ENCODE measurements at places on chromosomes 2 and 18. TPM values are rescaled to one million over a fixed set of nuclear protein-coding genes. Genes with fewer than 3 reads are reported as not detected.

Gene RAD51AP2
- 0.01 TPM for polyA plus RNA-seq

- DNase-seq: no peak
These were observed 68.0 kb downstream of the MYCN start for GRCh38 chr2:16008331-16008850.

DNA sequence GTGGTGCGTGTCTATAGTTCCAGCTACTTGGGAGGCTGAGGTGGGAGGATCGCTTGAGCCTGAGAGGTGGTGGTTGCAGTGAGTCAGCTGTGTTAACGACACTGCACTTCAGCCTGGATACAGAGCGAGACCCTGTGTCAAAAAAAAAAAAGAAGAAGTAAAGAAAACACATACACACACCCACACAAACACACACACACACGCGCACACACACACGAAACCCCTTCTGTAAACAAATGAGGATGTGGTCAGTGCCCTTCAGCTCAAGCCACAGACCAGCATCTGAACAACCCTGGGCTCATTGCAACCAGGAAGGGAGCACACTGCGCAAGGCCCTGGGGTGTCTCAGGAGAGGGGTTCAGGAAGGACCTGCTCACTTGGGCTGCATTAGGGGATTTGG lies 47.9 kb upstream of the KCNF1 start:
- no peak for DNase-seq

DNA sequence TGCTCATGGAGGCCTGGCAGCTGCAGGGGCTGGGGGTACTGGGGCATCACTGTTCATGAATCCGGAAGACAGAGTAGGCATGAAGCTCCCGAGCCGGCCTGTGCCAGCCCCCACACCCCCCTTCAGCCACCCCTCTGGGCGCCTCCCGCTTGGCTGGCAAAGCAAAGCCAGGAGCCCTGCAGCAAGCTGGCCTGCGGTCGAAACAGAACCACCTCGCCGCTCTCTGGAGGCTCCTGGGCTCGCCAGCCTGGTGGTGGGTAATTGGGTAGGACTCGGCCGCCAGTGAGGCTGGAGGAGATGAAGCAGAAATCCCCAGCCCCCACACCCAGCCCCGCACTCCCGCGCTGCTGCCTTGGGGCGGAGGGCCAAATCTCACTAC lies 70.9 kb upstream of the GPC1 start:
- DNase-seq: no peak

Gene ANKRD36
- 5.2 TPM for polyA plus RNA-seq

Gene GKN2
- polyA plus RNA-seq: not detected

DNA sequence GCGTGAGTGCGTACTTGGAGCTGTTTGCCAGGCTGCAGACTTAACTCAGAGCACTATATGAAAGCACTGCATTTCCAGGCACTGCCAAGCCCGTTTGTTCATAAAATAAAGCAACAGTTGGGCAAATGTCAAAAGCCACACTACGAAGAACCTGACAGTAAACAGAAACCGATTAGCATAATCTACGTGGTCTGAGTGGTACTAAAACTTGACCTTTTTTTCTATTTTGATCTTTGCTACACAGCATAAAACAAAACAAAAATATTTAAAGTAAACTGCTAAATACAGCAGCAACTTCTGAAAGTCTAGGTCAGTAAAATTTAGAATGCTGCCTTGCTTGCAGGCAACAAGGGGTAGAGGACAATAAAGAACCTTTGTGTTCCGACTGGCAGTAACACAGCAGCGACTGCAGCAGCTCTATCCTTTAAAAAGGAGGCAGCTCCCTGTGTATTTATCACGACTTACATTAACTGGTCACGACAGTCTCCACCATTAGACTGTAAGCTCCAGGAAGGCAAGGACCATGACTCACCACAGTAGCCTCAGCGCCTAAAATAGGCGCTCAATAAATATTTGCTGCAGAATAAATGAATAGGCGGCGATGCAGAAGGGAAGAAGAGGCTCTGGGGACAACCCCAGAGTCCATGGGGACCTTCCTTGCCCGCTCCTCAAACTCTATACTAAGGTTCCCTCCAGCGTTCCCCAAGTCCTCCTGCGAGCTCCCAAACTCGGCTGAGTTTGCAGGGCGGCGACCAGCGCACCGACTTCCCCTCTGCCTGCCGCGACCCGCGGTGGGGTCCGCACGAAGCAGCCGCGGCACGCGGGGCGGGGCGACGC lies 902 bp downstream of the SS18 start:
- no peak for DNase-seq

Gene GATA6
- 0.28 TPM for polyA plus RNA-seq

Gene TOGARAM2
- polyA plus RNA-seq: not detected

GRCh38 chr2:6442252-6442985 lies 423.3 kb downstream of the CMPK2 start:
- DNase-seq: no peak

DNA sequence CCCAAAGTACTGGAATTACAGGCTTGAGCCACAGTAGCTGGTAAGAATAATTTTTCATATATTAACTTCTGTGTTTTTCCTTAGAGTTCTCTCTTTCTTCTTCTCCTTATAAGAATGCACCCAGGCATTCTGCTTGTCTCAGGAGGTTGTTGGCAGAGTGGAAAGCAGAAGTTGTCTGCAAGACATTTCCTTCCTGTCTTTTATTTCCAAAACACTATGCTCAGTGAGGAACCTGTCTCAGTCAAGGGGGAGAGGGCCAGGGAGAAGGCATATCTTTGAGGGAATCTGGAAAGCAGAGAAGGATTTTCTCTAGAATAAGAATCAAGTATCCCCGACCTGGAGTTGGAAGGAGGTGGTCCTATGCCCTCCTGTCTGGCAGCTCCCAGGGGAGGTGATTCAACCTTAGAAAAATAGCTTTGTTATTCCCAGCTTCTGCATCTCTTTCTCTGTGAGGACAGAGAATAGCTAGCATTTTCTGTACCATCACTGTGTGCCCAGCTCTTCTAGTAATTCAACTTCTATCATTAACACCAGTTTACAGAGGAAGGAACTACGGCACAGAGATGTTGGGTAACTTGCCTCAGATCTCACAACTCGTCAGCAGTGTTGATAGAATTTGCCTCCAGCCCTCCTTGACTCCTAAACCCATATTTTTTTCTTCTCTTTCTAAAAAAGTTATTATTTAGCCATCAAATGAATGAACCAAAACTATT lies 3.8 kb upstream of the LPIN2 start:
- no peak for DNase-seq

Gene STEAP3
- polyA plus RNA-seq: 19.9 TPM

Gene NHEJ1
- polyA plus RNA-seq: 13.1 TPM

Gene AGXT
- not detected for polyA plus RNA-seq

- no peak for DNase-seq
These were observed 32.3 kb downstream of the RALBP1 start for GRCh38 chr18:9507565-9508088.

DNA sequence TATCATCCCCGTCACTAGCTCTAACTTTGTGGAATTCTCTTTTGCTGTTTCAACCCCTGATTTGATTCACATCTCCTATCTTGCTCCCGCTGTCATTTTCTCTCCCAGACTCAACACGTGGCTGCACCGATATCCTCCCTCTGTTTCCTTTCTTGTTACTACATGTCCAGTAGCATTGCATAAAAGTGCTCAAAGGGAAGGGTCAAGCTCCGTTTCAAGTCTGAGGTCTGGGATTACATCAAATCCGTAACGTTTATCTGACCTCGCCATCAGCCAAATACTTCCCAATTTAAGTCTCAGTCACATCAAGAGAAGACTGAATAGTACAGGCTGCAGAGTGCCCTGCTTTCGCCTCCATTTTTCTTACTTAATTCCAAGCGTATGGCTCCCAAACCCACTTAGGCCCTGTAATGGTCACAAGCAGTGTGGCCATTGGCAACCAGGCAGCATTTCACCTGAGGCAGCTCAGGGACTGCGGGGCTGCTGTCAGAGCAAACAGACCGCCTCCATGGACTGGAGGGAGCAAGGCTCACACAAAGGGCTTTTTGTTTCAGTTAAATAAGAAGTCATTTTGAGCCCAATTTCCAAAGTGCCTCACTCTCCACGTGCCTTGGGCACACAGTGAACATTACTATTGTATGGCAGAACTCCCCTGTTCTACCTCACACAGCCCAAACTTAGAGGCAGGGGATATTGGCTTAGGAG lies 217.8 kb downstream of the BCL11A start:
- no peak for DNase-seq

- no peak for DNase-seq
These were observed 81.4 kb downstream of the CELF4 start for GRCh38 chr18:37483984-37484819.

DNA sequence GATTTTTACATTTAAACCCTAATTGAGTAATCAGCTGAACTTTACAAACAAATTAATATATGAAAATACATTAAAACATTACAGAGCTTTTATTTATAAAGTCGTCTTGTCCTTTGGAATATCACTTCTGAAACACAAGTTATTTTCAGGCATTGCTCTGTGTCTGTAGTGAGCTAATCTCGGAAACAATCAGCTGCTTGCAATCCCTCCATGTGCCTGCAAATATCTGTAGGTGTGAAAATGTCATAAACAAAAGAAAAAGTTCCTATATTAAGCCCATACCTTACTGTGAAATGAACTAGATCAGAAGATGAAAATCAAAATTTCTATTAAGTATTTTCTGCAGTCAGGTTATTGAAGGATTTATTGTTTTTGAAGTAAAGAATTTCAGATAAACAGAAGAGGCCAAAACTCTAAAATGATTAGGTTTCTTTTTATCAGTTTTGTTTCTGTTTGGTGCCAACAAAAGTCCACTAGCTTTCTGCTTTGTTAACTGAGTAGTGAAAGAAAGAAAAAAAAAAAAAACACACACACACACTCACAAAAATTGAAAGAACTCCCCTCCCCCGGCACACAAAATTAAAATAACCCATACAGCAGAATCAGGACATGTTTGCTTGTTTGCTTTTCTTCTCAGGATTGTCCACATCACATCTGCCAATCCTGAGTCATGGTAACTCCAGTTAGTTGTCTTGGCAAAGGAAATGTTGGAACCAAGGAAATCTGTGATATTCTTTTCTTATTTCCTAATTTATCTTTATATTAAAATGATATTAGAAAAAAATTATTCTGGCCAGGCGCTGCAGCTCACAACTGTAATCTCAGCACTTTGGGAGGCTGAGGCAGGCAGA lies 627.0 kb upstream of the SLC39A10 start:
- DNase-seq: no peak

GRCh38 chr2:105744909-105745853 lies at the start of gene NCK2:
TSS of gene NCK2 (plus strand) at chr2:105744912. CDS start at chr2:105855064, 110,152 bp downstream.
- no peak for DNase-seq

- DNase-seq: no peak
These were observed 117.5 kb upstream of the TMEM18 start for GRCh38 chr2:794554-795241.

DNA sequence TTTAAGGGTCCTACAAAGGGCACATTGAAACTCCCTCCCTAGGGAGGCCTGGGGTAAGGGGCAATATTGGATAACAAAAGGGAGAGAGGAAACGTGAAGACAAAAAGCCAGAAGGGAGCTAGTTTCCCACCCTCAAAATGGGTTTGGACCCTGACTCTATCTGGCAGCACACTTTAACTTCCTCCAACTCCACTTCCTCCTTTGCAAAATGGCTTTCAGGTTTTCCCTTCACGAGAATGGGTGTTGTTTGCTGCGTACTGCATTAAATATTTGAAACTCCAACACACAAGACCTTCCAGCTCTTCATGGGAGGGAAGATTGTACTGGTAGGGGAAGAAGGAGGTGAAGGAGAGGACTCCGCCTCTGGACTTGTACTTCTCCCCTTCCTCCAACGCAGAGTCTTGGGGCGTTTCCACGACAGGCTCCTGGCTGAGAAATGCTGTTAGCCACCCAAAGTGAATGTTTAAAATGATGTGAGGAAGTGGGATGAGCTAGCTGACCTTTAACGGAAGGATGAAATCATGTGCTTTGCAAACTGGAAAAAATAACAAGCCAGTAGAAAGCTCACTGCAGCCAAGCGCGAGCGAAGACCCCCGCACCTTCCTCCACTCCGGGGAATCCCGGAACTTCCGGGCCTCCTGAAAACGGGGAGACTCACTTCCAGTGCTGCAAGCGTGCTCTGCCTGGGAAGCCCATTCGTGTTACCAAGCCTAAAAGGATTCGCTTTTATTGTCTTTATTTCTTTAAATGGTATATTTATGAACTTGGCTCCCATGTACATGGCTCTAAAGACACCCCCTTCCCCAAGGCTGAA lies 85.6 kb downstream of the VIT start:
- DNase-seq: no peak

- no peak for DNase-seq
These were observed 184.3 kb downstream of the RPIA start for GRCh38 chr2:88875736-88876135.

DNA sequence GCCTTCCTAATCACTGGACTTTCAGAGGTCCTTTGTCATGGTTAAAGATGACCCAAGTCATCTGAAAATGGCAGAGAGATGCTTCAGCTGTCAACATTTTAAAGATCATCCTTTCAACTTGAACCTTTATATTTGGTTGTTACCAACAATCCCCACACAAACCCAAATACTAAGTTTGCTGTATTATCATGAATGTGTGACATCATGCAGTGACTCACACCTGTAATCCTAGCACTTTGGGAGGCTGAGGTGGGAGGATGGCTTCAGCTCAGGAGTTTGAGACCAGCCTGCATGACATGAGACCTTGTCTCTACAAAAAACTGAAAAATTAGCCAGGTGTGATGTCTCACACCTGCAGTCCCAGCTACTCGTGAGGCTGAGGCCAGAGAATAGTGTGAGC lies 55.2 kb upstream of the NRP2 start:
- no peak for DNase-seq

- DNase-seq: no peak
These were observed 201.4 kb downstream of the CELF4 start for GRCh38 chr18:37364237-37364636.

Gene RAB27B
- 4.2 TPM for polyA plus RNA-seq

DNA sequence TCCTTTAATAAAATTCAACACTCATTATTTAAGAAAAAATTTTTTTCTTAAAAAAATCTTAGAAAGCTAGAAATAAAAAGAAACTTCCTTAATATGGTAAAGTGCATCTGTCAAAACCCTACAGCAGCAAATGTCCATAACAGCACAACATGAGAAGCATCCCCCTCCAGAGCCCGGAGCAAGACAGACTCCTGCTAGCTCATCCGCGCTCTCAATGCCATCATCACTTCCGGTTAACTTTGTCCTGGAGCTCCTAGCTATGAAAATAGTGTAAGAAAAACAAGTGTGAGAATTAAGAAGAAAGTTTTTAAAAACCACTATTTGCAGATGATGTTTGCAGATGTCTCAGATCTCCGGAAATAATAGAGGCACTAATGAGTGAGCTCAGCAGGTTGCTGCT lies 103.1 kb downstream of the TEX51 start:
- no peak for DNase-seq

Gene SCRN3
- polyA plus RNA-seq: 18.6 TPM

Gene UGT1A10
- 2.4 TPM for polyA plus RNA-seq

DNA sequence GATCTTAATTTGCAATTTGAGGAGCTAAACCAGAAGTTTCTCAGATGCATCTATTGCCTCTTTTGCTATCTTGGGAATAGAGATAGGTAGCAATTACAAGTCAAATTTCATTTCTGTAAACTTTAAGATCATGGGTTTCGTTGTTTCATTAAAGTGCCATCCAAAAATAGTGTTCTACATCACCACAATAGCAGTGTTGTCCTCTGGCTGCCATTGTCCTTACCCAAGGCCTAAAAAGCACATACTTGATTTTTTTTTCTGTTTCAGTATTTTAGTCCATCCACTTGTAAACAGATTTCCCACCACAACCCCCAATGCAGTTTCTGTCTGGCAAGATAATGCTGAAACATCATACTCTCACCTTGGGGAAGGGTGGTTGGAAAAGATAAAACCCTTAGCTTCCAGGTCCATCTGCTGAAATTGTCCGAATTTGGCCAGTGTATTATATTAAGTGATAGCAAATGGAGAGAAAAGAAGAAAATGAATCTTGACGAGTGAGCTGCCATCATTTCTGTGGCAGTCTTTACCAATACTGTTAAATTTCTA lies 136.2 kb downstream of the LCLAT1 start:
- no peak for DNase-seq

Gene LINC00305
- not detected for polyA plus RNA-seq

Measured in keratinocyte (primary cell).